ENCODE measurements at places on chromosomes 4 and X. TPM values are rescaled to one million over a fixed set of nuclear protein-coding genes. Genes with fewer than 3 reads are reported as not detected.
A peak's percentile ranks its signal among the peaks of the same experiment; 100 is the strongest.

ARMCX2 gene
- total RNA-seq, result 11.0 TPM

MBTPS2 gene
- 7.4 TPM for total RNA-seq

DNA sequence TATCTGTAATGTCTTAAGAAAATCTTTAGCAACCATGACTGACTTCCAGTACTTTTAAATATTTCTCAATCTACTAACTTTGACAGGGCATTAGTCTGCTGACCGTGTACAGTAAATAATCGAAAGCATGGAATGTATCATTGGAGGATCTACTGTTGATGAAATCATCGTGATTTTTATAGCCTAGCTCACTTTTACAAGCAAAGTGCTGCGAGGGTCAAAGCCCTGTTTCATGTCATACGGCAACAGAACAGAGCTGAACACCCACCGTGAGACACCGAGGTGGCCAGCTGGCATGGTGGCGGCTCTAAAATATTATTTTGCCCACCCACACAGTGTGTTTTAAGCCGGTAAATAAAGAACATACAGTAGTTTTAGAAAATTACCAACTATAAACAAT is 679.3 kb downstream of the FAT4 start:
- no peak for DNase-seq

- peak; percentile 57 for DNase-seq
These were observed 21.0 kb downstream of the SAT1 start for GRCh38 chrX:23803931-23804381.

DNA sequence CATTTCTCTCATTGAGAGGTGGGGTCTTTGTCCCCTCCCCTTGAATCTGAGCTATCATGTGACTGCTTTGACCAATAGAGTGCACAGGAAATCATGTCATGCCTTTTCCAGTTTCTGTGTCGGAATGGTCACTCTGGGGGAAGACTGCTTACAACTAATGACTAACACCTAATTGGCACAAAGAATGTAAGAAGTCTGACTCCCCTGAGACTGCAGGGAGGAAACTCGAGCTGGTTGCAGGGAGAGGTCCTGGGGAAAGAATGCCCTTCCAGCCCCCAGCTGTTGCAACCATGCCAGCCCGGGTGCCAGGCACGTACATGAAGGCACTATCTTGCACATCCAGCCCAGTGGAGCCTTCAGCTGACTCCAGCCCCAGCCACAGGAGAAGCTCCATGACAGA is 254.2 kb downstream of the DHX15 start:
- DNase-seq, result no peak

- DNase-seq, result peak; percentile 70
These were observed 14.2 kb upstream of the ADD1 start for GRCh38 chr4:2829321-2829932.

All from upper lobe of left lung (tissue), 6 donors.